Muscle of leg (tissue), 16 donors: ENCODE measurements at places on chromosomes 2 and 18.

DNA sequence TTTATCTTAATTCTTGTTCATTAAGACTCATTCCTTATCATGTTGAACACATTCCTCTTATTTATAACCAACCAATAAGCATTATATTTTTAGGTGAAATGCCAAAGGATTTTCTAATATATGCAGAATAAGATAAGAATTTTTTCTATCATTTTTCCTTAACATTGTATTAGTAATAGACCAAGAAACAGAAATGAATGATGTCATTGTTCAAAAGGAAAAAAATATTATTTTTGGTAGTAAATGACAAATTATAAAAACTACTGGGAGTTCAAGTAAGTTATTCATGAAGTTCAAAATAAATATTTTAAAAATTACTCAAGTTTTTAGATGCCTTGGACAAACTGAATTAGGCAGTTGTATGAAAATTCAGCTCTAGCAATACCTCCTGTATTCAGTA lies 25.5 kb downstream of the DCAF17 start:
- no peak for DNase-seq

DNA sequence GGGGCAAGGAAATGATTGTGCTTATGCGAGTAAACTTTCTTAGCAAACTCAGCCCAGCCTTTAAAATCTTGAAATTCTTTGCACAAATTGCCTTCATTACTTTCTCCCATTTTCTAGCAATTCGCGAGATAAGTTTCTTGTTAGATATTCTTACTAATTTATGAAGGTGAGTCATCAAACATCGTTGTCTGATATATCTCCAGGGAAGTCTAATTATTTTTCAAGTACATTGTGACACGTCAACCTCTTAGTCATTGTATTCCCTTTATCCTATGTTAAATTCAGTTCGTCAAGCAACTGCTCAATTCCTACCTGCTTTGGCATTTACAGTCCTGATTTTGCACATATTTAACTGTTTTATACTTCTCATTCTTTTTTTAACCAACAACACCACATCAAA lies 854.5 kb upstream of the CRIM1 start:
- DNase-seq: no peak

DNA sequence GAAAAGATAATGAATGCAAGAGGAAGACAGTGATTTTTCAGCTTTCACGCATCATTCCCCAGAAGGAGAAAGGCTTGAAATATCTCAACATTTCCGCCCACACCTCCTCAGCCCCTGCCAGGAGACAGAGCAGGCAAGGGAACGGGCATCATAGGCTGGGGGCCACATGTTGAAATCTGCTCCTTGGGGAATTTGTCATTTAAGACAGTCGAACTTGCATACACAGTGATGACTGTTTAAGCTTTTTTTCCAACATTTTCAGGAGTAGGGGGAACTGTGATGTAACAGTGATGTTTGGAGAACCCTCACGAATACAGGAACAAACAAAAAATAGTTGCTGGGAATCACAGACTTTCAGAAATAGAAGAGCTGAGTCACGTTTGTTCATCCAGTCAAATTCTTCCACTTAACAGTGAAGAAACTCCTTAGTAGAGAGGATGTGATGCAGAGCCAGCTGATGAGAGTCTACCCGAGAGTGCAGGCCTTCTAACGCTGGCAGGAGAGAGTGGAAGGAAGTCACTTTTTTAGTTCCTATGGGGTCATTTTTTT lies 266.8 kb downstream of the ALPK2 start:
- DNase-seq: peak; percentile 80

DNA sequence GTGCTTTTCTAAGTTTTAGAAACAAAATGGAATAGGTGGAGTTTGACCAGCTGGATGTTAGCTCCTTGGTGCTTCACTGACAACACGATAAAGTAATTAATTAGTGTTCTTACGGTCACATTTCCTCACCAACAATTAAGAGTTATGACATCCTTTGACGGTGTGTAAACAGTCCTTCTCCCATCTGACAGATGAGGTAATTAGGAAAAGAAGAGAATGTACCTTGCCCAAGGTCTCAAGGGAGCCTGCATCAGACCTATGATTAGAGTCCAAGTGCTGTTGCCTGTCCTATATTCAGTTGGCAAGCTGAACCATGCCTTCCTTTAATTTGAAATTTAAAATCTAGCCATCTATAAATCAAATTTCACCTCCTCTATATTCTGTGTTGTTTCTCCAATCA lies 48.3 kb upstream of the STK17B start:
- DNase-seq: no peak

- DNase-seq: no peak
Measured at GRCh38 chr18:7576685-7577084, 9.6 kb downstream of the PTPRM start.

DNA sequence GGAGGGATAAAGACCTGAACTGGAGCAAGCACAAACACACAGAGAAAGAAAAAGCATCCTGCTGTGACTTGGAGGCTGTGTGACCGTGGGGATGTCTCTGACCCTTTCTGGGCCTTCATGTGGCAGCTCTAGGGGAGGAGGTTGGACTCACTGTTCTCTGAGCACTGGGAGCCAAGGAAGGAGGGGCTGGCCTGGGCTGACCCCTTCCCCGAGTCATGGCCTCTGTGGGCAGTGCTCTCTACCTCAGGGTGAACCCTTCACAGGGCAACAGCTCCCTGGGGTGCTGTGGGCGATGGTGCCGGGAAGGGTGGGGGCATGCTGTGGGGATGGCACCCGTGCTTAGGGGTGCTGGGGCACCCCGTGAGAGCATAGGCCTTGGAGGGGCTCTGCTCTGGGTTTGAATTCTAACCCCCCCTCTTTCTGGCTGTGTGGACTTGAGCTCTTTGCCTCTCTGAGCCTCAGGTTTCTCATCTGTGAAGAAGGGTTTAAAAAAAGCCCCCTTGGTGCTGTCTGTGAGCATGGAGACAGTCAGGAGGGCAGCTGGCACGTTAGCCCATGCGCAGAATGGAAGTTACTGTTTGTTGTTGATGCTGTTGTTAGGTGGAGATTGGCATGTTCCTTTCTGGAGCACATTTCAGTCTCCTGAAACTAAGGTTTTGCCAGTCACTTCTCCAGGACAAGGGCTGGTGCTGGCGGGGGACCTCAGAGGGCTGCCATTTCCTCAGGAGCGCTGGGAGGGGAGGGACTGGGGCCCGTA lies 700 bp downstream of the TOGARAM2 start:
- peak; percentile 30 for DNase-seq

- no peak for DNase-seq
Measured at GRCh38 chr18:70380915-70381896, 92.4 kb downstream of the SOCS6 start.

- no peak for DNase-seq
Measured at GRCh38 chr2:238243496-238244076, 3.7 kb upstream of the HES6 start.

GRCh38 chr18:5543773-5544389 lies at the start of gene EPB41L3:
EPB41L3 (minus strand) TSS chr18:5543997; CDS start chr18:5489183, 54,814 bp downstream.
- DNase-seq: peak; percentile 74

DNA sequence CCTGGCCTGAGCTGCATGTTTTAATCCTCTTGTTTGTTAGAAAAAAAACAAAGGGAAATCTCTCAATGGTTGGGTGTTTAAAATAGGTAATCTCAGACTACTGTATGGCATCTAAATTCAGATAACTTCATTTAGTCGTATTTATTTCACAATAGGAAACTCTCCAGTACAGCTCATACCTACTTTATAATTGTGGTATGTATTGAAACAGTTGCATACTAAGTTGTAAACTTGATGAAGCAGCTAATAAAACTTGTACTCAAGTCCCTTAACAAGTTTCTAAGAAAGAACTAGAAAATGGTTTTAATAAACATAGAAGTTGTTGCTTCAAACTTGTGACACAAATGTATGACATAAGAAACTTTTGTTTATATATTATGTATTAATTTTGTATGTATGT lies 334.5 kb downstream of the PTPRM start:
- no peak for DNase-seq

DNA sequence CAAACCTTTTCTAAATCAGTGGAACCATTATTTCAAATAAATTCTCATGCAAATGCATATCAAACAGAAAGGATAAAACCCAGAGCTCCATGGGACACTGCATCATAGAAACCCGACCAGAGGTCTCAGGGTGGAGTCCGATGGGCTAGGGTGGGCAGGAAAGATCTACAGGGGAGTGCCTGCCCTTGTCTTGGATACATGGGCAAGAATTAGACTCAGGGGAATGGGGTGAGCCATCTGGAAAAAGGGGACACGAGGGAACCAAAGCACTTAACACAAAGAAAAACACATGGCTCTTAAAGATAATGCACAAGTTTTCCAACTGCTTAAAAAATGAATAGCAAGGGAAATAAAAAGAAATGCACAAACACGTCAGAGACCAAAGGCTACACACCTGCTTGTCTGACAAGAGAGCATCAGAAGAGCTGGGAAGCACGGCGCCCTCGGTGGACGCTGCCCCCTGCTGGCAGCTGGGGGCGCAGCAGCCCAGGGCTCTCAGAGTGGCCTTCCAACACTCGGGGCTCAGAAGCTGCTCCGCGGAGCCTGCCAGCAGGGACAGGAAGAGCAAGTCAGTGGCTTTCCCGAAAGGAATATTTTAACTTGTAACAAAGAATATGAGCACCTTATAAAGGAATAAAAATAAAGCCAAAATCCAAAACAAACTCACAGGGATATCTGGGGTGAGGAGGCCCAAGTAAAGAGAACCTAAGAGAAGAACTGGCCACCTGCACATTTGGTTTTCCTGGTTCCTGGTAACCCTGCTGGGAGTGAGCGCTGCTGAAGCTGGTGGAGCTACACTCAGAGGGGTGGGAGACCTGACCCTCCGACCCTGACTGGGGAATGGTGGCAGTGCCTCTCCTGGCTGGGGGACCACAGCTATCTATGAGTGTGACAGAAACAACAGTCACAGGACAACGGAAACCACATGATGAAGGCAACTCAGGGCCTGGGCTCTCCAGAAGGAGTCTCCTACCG lies 54.5 kb downstream of the SIGLEC15 start:
- DNase-seq: peak; percentile 75

GRCh38 chr18:35174093-35174731 lies 66.6 kb upstream of the ZNF397 start:
- DNase-seq: no peak

DNA sequence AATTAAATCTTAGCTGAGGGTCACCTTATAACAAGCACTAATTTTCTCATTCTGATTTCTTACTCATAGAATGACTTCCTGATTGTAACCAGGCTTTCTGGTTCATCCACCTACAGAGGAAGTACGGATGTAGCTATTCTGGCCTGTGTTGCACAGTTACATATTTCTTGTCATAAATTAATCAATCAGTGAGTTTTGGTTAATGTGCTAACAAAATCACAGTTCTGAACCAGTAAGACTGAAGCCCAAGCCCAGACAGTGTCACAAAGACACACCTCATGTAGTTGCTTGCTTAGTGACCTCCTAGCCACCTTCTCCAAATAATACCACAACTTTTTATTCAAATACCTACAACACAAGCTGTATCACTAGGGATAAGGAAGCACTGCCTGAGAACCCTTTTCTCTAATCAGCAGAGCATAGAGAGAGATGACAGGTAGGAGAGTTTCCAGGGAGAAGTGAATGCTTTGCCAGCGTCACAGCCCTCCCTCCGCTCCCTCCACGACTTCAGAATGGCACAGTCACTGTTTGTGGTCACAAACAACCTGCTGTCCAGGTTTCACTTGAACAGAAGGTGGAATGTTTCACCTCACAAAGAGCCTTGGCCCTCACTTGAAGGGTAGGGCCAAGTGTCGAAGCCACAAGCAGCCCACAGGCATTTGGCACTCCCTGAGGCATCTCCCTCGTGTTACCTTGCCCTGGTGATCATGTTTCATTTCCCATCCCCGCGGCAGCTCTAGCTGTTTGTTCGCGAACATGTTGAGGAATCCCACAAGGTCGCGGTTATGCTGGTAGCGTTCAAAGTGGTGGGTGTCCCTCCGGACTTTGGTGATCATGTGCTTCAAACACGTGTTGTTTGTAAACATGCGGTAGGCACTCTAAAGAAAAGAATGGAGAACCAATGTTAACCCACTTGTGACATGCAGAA lies 120.8 kb upstream of the STK17B start:
- no peak for DNase-seq

GRCh38 chr2:219122202-219122980 lies 38.2 kb downstream of the NHEJ1 start:
- no peak for DNase-seq

- DNase-seq: no peak
Measured at GRCh38 chr18:3717376-3718025, 267.5 kb downstream of the TGIF1 start.

DNA sequence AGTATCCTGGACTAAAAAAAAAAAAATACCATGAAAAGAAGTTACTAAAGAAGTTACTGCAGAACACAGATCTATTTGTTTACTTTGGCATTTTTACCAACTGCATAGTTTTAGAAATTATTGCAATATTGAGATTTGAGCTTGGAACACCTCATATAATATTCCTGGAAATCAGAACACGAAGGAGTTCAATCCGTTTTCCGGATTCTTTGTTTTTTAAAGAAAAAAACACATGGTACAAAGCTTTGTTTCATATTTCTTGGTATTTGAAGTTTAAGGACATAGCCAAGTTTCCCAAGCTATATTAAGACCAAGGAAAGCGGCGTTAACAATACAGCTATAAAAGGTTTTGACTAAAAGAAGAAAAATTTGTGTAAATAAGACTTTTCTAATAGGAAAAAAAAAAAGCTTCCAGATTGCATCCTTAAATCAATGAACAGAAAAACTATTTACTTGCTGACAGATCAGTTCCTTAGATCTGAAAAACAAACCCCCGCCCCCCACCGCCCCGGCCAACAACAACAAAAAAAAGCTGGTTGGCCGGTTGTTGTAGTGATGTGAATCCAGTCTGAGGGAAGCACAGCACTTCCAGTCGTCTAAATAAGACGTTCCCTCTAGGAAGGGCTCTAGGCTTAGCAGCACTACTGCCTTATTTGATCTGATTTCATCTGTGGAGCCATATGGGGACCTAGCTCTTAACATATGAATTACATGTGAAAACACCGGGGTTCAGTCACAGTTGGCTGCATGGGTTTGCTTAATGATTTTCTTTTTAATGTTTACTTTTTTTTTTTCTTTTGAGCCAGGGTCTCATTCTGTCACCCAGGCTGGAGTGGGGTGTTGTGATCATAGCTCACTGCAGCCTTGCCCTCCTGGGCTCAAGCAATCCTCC lies 2.5 kb upstream of the RHOB start:
- DNase-seq: peak; percentile 89

DNA sequence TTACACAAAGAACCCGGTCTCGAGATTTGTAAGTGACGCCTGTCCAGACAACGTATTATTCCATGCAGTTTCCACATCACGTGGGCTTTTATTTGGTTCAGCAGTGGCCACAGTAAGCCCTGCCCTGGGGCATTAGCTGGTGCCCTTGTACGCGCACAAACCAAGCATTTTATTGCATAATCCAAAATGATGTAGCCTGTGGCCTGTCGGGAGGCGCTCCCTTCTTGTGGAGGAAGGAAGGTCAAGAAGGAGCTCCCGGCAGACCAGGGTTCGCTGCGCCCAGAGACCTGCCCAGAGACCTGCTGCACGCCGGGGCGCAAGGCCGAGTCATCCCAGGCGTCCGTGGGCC lies 179.6 kb upstream of the ALKAL2 start:
- no peak for DNase-seq

GRCh38 chr2:218567797-218568189 lies 358 bp downstream of the USP37 start:
- no peak for DNase-seq

GRCh38 chr18:31649449-31649848 lies 34.9 kb downstream of the B4GALT6 start:
- no peak for DNase-seq
